ENCODE measurements at places on chromosomes 7 and 10.
A peak's percentile ranks its signal among the peaks of the same experiment; 100 is the strongest.

DNA sequence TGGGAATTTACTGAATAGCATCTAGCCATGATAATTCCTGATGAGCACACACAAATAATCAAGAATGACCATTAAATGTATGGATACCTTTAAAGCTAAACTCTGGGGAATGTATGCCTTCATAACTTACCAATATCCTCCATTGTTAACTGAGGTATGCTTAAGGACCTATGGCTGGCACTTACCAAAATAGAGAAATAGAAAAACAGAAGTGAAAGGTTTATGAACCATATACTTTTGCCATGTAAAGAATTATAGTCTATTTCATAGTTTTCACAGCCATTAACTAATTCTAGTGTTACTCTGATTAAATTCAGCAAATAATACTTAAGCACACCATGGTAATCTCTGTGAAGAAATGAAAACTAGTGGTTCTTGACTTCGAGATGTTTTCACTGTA is 1360.6 kb upstream of the LRRTM3 start:
- no peak for DNase-seq

DNA sequence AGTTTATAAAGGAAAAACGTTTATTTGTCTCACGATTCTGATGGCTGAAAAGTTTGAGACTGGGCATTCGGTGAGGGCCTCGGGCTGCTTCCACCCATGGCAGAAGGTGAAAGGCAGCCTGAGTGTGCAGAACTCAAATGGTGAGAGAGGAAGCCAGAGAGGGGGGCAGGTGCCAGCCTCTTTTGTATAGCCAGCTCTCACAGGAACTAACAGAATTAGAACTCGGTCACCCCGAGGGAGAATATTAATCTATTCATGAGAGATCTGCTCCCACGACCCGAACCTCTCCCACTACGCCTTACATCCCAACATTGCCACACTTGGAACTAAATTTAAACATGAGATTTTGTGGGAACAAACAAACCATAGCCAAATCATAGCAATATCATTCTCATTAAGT is 112.6 kb downstream of the ZPBP start:
- no peak for DNase-seq

GRCh38 chr10:51112013-51112412 is 37.7 kb downstream of the PRKG1 start:
- no peak for DNase-seq

- no peak for DNase-seq
Observed at GRCh38 chr10:109963439-109963838, 40.1 kb upstream of the XPNPEP1 start.

DNA sequence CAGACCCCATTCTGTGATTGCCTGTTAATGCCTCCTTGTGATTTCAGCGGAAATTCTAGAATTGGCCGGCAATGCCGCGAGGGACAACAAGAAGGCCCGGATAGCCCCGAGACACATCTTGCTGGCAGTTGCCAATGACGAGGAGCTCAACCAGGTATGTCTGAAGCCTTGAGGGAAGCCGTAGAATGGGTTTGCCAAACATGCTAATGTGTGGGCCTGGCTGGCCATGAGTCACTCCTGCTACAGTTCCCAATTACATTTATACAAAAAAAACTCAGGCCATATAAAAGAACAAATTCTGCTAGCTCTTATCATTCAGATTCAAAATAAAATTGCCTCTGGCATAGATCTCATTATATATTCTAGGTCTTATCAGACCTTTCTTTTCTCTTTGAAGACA is 37.4 kb downstream of the MACROH2A2 start:
- no peak for DNase-seq

- DNase-seq: no peak
Observed at GRCh38 chr10:17062493-17062892, 67.1 kb downstream of the CUBN start.

DNA sequence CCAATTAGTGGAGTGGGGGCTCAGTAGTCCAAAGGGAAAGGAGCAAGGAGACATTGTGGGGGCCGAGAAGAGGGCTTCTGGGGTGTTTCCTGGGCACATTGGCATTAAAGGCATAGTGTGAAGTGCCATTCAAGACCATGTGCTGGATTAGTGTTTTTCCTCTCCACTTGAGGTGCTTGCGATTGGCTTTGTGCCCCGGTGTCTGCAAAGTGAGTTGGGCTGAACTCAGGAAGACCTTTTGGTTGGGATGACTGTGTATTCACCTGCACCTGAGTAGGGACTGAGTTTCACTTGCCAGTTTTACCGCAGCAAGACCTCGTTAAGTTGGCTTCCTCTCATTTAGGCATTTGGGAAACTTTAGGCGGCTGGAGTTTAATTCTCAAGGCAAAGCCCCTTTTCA is 73.0 kb downstream of the TCF7L2 start:
- DNase-seq: no peak

- no peak for DNase-seq
Observed at GRCh38 chr7:105408791-105409410, 20.2 kb upstream of the SRPK2 start.

DNA sequence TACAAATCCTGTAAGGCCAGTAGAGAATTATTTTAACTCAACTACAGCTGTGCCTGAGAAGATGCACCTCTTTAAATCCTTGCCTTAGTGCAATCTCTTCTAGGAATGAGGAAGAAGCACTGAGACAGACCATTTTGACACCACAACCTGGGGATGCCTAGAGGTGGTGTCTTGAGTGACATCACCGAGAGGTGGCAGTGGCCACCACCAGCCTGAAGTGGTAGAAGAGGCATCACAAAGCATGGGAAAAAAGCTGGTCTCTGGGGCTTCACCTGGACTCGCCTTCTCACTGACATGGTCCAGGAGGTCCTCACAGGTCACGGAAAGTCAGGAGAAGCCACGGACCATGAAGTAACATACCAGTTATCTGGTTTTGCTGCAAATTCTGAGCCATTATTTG is 99.2 kb upstream of the PDLIM1 start:
- no peak for DNase-seq

DNA sequence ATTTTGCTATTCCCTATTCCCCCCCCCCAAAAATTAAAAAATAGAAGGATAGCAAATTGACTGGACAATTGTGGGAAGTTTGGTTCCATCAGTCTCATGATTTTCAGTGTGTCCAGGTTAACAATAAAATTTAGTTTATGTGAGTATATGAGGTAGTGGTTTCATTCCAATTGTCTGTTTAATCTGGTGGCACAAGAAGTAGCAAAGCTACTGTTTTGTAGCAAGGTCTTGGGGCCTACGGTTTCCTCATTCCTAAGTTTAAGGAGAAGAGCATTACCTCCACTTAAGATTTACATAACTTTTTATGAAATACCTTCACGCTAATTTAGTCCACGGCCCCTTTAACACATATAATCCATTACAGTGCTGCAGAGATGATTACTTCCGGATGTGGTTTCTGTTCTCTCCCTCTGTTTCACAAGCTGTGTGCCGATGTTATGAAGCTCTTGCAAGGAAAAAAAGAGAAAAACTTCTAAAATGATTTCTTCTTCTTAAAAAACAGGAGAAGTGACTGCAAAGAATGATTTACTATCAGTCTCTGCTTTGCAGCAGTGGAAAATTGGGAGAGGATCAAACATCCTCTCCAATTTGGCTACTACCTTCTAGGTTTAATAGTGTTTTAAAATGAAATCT is 32.7 kb upstream of the NPVF start:
- DNase-seq: no peak

- DNase-seq: peak; percentile 44
Observed at GRCh38 chr10:113617086-113617485, 46.8 kb downstream of the NRAP start.

GRCh38 chr7:2412587-2413201 is 9.3 kb downstream of the CHST12 start:
- DNase-seq: no peak

- DNase-seq: no peak
Observed at GRCh38 chr7:19707240-19707639, 1.6 kb downstream of the POLR1F start.

GRCh38 chr7:48183370-48183743 is 12.1 kb downstream of the ABCA13 start:
- no peak for DNase-seq

GRCh38 chr10:101230183-101230917 is 1.1 kb upstream of the LBX1 start:
- DNase-seq: peak; percentile 77

- no peak for DNase-seq
Observed at GRCh38 chr10:43957267-43958070, 308.8 kb upstream of the ZNF32 start.

- no peak for DNase-seq
Observed at GRCh38 chr10:4725917-4726606, 99.9 kb upstream of the AKR1E2 start.

DNA sequence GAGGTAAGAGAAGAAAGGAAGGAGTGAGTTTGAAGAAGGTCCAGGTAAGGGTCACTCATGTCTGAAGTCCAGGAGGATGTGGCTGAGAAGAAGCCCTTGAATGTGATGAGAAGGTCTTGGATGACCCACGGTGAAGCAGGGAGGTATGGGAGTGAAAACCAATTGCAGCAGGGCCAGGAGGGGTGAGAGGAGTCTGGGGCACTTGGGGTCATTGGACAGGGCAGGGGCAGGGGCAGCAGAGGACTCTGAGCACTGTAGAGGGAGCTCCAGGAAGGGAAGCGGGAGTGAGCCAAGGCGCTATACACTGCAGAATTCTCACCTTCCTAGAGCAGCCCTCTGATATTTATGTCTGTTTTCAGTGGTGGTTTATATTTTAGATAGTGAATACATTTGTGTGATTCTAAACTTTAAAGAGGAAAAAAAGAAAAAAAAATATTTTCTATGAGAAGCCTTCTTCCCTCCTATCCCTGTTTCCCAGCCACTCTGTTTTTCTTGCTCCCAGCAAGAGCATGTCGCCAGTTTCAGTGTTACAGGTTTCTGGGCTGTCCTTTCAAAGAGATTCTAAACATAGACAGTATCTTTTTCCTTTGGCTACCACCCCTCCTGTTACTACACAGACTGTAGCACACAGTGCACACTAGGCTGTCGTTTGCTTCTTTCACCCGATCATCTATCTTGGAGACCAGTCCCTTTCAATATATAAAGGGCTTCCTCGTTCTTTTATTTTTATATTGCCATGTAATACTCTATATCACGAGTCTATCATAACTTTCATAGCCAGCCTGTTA is 24.5 kb downstream of the BLVRA start:
- no peak for DNase-seq

GRCh38 chr7:112001091-112001826 is 204.9 kb downstream of the DOCK4 start:
- DNase-seq: no peak

DNA sequence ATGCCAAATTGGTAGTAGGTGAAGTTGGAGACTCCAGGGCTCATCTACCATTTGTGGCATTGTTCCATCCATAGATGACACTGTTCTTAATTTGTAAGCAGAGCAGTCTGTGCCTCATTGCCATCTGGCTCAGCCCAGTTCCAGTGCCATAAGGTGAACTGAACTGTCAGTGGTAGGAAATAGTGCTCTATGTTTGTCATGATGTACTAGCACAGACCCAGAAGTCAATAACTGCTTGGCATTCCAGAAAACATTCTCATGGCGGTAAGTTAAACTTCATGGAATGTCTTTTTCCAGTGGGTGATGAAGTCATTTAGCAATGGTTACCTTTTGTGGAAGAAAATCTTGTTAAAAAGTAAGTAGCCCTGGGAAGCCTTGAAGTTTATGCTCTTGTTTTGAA is 302.7 kb downstream of the SUGCT start:
- DNase-seq: no peak

- DNase-seq: no peak
Observed at GRCh38 chr10:76975126-76975525, 662.5 kb downstream of the KCNMA1 start.

GRCh38 chr7:6608794-6609193 is 6.6 kb upstream of the ZNF853 start:
- DNase-seq: no peak

- no peak for DNase-seq
Observed at GRCh38 chr10:126734967-126735366, 64.5 kb upstream of the C10orf90 start.

DNA sequence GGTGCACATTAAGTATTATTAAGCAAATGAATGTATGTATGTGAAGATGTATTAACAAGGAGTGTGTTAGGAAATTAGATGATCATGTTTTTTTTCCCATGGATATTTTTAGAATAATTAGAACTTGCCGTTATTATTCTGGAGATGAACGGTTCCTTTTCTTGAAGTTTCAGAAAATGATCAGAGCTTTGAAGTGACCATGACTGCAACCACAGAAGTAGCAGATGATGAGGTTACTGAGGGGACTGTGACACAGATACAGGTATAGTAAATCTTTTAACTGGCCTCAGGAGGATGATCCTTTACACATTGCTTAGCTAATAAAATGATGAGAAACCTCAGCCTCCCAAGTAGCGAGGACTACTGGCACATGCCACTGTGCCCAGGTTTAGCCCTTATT is 18.6 kb downstream of the DMTF1 start:
- no peak for DNase-seq

GRCh38 chr7:28862595-28863272 is 95.4 kb downstream of the TRIL start:
- no peak for DNase-seq

DNA sequence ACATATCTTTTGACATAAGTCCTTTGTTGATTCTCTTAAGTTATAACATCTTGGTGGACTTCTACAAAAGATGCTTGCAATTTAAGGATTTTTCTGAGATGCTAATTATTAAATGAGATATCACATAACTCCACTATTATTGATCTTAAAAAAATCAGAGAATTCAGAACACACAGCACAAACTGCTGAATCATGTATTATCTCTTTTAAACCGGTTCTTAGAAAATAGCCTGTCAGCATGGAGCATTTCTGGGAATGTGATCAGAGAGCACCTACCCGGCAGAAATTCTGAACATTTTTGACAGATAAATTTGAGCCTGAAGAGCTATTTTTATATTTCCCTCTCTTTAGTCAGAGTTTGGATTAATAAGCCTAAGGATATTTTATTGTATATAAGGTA is 50.2 kb upstream of the PCLO start:
- no peak for DNase-seq

All from iPS-NIHi11 (cell line).